Activated T-cell treated with anti-CD3 and anti-CD28 coated beads for 48 hours (primary cell): ENCODE measurements at places on chromosomes 13 and 19.

DNA sequence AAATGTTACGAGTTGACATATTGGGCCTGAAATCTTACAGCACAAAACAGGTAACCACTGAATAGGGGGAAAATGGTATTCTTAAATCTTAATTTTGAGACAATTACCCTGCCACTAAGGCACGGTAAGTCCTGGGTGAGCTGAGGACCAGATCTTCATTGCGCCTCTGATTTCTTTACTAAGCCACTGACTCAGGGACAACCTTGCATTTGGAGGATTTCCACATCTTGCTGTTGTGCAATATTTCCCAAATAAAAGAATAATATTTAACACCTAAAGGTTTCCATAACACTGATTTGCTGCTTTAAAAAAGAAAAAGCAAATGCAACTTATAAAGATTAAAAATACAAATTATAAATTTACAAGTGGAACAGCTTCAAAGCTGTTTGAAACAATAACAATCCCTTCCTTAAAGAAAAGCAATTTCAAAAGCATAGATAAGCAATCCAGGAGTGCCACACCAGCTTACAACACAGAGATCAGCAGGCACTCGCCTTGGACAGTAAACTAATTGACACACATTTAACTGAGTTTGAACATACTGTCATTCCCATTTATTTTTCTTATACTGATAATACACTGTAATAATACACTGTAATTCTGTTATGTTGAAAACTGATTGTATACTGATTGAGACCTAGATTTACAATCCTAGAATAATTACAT, 79.6 kb upstream of the DOCK9 start:
- no peak for DNase-seq

GRCh38 chr19:51771376-51772130, 10.6 kb downstream of the FPR2 start:
- no peak for DNase-seq

GRCh38 chr13:79973533-79973963, 367.4 kb downstream of the SPRY2 start:
- no peak for DNase-seq

DNA sequence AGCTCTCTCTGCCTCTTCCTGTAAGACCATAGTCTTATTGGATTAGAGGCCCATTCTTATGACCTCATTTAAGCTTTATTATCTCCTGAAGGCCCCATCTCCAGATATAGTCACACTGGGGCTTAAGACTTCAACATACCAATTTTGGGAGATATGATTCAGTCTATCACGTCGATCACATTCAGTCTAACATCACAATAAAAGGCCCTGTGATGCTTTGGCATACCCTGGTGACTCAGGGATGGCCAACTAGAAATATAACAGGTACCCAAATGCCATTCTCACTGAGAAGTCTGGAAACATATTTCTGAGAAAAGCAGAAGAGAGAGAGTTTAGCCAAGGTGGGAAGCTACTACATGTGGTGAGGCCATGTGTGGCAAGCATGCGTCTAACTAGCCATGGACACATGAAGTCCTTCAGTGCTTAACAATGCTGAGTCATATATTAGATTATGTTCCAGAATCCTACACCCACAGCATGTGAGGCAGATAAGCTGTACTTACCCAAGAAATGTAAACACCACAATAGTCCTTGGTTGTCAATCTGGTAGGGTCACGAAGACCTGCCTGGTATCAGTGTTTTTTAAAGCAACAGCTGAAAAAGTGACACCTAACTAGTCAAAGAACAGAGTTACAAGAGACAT, 485.1 kb downstream of the FOXO1 start:
- no peak for DNase-seq

- DNase-seq, result no peak
These were observed 7.0 kb downstream of the RPS9 start for GRCh38 chr19:54207676-54207982.

- DNase-seq, result no peak
These were observed 59.4 kb downstream of the ZDHHC20 start for GRCh38 chr13:21399741-21400140.
